Activated CD4-positive, alpha-beta T cell treated with anti-CD3 and anti-CD28 coated beads for 1 hour (primary cell): ENCODE measurements at places on chromosomes 2 and 18.
A peak's percentile ranks its signal among the peaks of the same experiment; 100 is the strongest.

GRCh38 chr18:69480460-69480859, 79.8 kb downstream of the DOK6 start:
- DNase-seq = no peak

DNA sequence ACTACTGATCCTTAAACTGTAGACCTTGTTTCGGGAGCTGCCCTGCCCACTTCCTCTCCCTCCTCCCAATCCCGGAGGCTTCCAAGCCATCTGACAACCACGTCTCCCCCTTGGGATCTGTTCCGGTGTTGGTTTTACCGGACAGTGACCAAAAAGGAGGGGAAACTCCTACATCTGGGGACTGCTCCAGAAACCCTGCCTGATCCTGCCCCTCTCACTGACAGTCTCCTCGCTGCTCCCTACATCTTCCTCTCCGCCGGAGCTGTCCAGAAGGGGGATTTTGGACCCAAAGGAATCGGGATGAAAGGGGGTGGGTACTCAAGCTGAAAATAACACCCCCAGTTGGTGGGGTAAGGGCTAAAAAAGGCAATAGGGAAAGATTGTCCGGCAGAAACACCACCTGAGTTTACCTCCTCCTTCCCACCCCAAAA, 1.5 kb downstream of the INO80D start:
- no peak for DNase-seq

- no peak for DNase-seq
These were observed 9.0 kb upstream of the ATRAID start for GRCh38 chr2:27202854-27203253.

DNA sequence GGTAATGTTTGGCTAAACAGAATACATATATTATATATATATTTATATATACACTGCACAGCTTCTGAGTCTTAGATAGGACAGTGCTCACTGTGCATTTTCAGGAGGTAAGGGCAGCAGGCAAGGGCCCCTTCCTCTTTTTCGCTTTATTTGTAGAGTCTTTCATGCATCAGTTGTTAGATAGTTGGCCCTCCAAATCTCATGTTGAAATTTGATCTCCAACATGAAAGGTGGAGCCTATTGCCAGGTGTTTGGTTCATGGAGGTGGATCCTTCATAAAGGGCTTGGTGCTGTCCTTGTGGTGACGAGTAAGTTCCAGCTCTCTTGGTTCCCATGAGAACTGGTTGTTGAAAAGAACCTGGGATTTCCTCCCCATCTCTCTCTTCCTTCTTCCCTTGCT, 48.1 kb downstream of the TSN start:
- no peak for DNase-seq

- DNase-seq = no peak
These were observed 27.5 kb downstream of the PMAIP1 start for GRCh38 chr18:59927246-59927825.

- DNase-seq = no peak
These were observed 1276.1 kb upstream of the FAM98A start for GRCh38 chr2:34875091-34875745.

DNA sequence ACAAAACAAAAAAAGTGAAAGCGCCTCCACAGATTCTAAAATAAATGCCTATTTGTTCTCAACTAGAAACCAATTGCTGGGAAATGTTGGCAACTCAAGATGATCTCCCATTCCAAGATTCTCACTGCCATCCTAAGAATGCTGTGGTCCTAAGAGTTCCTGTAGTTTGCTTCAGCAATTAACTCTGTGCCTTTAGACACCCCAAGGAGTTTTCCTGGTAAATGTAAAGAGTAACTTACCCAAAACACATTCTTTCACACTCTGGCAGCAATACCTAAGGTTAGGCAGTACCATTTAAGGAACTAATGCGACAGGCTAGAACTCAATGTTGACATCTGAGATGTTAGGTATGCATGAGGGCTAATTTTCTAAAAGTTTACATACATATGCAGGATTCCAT, 58.8 kb upstream of the TANK start:
- no peak for DNase-seq

DNA sequence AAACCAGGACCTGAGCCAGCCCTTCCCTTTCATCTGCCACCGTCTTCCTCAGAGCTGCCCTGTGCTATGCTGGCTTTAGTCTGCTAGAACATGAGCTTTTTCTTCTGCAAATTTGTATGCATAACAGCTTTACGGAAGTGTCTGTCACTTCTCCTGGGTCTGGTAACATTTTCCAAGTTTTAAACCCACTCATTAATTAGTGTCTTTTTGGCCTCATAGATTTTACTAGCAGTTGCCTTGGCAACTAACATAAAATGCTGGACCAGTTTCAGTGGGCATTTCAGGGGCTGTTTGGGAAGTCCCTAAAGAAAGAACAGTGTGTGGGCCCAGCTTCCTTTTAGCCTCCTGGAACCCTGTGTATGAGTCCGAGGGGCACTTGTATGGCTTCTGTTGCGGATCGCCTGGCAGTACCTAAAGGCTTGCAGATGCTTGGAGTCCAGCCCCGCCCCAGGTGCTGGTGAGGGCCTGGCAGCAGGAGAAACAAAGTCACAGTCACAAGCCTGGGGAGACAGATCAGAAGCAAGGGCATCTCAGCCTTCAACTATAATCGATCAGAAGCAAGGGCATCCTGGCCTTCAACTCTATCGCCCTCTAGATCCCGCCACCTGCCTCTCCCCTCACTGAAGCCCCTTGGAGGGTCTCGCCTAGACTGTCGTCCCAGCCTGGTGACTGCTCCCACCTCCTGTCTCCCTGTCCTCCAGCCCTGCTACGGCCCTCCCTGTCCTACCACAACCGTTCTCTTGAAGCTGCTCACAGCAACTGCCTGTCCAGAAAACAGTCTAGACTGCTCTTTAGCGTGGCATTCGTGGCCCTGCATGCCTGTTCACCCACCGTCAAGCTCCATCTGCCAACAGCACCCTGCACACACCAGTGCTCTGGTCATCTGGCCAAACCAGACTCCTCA, 36.8 kb upstream of the MAPRE3 start:
- no peak for DNase-seq

- no peak for DNase-seq
These were observed 12.8 kb downstream of the SNED1 start for GRCh38 chr2:241011296-241011600.

DNA sequence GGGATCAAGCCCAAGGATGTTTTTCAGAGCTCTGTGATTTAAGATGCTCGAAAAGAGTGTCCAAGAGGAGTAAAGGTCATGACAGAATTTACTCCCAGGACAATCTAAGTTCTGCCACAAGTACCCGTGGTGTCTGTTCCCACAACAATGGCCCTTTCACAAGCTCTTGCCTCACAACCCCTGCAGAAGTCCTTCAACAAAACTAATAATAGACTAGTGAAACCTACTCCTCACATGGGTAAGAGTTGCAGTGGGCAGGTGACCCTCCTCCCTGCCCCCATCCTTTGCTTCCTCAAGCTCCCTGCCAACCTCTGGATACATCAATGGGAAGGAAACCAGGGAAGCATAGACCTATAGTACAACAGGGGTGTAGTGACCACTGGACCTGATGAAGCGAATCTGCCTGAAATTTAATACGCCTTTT, 34.9 kb downstream of the PTCD3 start:
- no peak for DNase-seq

DNA sequence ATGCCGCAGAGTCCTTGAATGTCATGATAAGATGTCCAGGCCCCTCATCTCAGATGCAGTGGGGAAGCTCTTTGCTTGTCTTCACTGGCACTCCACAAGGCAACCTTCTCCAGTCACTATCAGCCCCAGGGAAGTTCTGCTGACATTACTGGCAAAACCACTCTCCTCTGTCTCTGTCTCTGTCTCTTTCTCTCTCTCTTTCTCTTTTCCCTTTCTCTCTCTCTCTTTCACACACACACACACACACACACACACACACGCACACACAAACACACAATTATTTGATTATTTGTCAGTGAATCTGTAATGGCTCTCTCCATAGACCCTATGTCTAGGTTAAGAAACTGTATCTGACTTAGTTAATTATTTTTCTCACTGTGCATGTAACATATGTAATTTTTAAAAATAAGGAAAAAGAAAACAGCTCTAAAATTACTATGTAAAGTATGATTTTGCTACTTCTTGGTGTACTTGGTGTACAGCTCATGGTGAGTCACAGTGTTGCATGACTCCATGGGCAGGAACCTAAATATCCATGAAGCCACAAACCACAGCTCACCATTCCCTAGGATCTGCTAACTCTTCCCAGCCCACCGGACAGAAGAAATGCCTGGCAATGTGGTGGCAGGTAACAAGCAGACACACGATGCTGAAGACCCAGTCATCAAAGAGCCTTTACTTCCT, 594.9 kb upstream of the ID2 start:
- no peak for DNase-seq

DNA sequence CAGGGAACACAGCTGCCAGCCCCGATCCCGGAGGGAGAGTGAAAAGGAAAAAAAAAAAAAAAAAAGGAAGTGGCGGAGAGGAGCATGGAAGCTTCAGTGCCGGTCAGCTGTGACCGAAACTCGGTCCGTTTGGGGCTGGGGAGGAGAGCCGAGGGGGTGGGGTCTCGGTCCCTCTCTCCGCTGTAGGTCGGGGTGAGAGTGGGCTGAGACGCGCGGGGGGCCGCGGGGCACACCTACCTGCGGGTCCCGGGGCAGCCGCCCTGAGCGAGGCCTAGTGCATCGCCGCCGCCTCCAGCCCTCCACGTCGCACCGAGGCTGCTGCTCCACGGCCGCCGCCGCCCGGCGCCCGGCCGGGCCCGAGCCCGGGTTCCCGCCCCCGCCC, 536 bp downstream of the VPS54 start:
- peak; percentile 24 for DNase-seq

DNA sequence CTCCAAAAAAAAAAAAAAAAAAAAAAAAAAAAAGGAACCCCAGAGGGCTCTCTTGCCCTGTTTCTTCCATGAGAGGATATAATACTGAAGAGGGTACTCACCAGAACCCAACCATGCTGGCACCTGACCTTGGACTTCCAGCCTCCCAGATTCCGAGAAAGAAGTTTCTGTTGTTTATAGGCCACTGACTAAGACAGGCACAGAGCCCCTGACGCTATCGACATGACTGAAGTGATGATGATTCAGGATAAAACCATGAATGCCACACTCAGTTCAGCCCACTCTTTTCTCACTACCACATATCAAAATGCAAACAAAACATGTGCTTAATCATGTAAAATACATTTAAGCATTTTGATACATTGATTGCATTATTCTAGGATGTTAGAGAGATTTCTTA, 66.1 kb upstream of the CDCA7 start:
- no peak for DNase-seq

DNA sequence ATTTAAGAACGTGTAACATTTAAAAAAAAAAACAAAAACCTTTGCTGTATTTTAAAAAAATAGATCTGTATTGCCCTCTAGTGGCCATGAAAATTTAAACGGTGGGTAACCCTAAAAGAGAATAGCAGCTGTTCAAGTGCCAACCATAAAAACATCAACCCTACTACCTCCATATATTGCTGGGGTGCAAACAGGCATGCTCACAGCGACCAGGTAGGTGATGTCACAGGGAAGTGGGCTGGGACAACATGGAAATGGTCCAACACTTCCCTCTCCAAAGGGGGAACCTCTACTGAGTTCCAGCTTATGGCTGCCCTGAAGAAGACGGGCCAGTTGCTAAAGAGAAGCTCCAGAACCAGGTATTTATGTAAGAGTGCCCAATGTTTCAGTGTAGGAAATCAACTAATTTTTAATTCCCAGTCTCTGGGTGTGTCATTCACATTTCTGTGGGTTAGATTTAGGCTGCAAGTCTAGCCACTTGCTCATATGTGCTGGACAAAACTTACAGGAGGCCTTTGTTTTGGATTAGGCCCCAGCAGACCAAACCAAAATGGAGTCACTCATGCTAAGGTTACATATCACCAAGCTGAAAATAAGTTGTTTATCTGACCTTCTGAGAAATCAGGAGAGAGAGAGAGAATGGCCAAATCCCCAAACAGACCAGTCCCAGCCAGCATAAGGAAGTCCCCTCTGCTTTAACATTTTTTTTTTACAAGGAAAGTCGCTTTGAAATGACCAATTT, 54.5 kb downstream of the SKA1 start:
- no peak for DNase-seq

DNA sequence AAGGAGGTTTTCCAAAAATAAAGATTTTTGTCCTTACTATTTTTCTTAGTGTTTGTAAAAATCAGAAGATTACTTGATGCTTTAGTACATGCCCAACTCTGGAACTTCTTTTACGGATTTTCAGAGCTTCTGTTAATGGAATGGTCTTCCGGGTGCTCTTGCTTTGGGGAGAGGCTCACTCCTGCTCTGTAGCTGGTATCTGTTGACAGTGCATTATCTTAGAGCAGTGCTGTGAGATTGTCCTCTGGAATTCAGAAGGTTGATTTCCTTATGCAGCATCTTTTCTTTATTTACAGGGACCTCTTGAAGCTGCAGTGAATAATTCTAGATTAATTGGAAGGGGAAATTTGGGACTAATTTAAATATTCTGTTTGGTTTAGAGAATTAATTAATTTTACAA, 4.6 kb downstream of the MAPRE2 start:
- DNase-seq = no peak

DNA sequence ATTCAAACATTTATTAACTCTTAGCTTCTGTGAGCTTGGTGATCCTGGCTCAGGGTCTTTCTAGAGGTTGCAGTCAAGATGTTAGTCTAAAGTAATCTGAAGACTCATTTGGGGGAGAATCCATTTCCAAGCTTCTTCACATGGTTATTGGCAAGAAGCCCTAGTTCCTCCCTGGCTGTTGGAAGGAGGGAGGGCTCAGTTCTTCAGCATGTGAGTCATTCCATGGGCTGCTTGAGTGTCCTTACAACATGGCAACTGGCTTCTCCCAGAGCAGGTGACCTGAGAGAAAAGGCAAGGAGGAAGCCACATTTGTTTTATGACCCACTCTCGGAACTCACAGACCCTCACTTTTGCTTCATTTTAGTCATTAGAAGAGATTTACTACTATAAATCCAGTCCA, 10.6 kb upstream of the C2orf74 start:
- DNase-seq = no peak

DNA sequence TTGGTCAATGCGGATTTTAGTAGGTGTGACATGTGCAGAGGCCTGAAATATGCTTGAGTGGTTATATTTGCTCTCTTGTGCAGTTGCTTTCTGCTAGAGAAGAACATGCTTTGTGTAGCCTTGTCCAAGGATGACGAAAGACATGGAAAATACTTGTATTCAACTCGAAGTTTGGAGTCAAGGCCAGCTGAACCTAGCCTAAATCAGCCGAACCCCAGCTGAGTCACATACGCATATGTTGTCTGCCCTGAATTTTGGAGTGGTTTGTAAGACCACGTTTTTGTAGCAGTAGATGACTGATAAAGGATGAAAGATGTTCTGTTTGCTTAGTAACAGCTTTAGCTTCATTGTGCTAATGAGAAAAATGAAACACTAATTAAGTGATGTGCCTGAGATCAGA, 22.5 kb upstream of the SPAG16 start:
- no peak for DNase-seq
